Stimulated activated CD4-positive, alpha-beta T cell treated with anti-CD3 and anti-CD28 coated beads, Interleukin-2, amount 100 ng/mL, for 4 hours (primary cell): ENCODE measurements at places on chromosomes 16 and 17.

- DNase-seq = no peak
Observed at GRCh38 chr17:1606352-1606985, 22.2 kb downstream of the SLC43A2 start.

- DNase-seq = no peak
Observed at GRCh38 chr17:81365601-81366585, 29.4 kb upstream of the BAHCC1 start.

DNA sequence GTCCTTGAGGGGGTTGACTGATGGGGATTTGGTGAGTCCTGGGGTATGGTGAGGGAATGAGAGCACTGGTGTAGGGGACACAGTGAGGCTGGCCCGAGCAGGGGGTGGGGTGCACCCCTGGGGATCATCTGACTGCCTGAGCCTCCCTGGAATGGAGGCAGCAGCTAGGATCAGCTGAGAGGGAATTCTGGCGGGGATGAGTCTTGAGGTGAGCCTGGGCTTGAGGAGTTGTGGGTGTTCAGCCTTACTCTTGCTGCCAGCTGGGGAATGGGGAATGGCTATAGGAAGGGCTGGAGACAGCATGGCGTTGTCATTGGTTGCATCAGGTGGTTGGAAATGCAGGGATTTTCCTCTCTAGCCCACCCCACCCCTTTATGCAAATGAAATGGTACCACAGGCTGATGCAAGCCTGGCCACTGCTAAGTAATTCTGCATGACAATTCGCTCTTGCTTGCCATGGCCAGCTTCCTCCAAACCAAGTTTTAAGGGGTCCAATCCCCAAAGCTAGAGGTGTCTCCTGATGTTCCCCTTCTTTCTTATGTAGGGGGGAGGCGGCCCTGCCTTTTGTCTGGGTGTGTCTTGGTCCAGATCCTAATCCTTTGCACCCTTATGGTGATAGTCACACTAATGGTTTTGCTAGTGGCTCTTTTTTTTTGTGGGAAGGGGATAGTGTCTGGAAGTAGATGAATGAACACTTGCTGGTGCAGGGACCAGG, 7.5 kb downstream of the NFE2L1 start:
- DNase-seq = no peak

DNA sequence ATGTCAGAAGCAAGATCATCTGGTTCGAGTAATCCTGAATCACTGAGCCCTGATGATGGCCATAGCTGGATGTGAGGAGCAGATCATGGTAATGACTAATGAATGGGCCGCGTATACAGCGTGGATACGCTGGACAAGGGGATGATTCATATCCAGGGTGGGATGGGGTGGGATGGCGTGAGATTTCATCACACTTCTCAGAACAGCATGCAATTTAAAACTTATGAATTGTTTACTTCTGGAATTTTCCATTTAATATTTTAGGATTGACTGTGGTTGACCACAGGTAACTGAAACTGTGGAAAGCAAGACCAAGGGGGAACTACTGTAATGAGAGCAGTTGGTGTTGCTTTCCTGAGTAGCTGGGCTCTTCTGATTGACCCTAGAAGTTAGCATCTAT, 225.5 kb downstream of the STX8 start:
- DNase-seq = no peak

GRCh38 chr16:57092786-57093411, 516 bp downstream of the CPNE2 start:
- DNase-seq = peak; percentile 40

DNA sequence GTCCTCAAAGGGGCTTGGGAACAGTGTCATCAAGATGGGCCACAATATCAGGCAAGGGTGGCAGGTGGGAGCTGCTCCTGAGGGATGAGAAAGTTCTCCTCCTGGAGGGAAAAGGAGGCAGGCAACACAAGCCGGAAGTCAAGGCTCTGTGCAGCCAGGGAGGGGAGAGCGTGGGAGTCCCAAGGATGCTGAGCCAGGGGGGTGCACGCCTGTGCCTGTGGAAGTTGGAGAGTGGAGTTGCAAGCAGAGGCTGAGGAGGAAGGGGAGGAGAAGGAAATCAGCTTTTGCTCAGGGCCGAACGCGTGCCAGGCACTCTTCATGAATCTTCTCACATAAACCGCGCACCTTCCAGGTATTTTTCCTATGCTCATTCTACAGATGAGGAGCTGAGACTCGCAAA, 7.4 kb upstream of the SLC13A2 start:
- no peak for DNase-seq

GRCh38 chr17:79085154-79085920, 10.7 kb downstream of the ENGASE start:
- DNase-seq = no peak

GRCh38 chr17:76005263-76006149, 4.9 kb downstream of the CDK3 start:
- peak; percentile 66 for DNase-seq
